ENCODE measurements at places on chromosomes 7 and 10.

GRCh38 chr7:105315357-105315756 lies 73.4 kb downstream of the SRPK2 start:
- no peak for DNase-seq

- DNase-seq = no peak
Measured at GRCh38 chr7:20229646-20230500, 12.7 kb upstream of the MACC1 start.

- no peak for DNase-seq
Measured at GRCh38 chr7:26420422-26421019, 128.9 kb downstream of the SNX10 start.

- peak; percentile 49 for DNase-seq
Measured at GRCh38 chr10:34723750-34724149, 91.3 kb downstream of the PARD3 start.

- DNase-seq = no peak
Measured at GRCh38 chr7:101129603-101130117, 2.8 kb downstream of the SERPINE1 start.

Data from thymus (tissue), 14 donors.